ENCODE measurements at places on chromosomes 1 and 21.
A peak's percentile ranks its signal among the peaks of the same experiment; 100 is the strongest.

DNA sequence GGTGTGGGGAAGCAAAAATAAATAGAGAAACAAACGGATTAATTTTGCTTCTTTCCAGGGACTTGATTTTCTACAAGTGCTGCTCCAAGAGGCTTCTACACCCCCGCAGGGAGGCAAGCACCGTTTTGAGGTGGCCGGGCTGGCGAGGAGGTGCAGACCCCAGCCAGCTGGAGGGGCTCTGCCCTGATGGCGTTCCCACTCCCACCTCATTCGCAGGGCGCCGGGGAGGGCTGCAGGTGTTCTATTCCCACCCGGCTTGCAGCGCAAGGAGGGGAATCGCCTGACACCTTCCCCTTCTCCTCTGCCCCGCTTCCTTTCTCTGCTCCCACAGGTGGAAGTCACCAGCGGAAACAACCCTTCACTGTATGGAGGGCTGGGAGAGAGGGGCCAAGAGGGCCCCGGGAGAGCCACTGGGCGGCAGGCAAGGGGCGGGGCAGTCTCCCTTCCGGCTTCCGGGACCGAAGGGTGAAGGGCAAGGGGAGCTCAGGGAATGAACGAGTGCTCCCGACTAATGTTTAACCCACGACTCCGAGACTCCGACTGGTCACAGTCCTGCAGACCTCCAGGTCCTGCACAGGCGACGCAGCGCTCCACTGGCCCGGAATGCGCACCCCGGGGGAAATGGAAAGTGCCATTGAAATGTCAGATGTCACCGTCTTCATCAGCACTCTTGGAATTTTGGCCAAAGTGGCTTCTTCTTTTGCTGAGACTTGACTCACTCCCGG is 29.1 kb downstream of the TEX35 start:
- DNase-seq: peak; percentile 38

DNA sequence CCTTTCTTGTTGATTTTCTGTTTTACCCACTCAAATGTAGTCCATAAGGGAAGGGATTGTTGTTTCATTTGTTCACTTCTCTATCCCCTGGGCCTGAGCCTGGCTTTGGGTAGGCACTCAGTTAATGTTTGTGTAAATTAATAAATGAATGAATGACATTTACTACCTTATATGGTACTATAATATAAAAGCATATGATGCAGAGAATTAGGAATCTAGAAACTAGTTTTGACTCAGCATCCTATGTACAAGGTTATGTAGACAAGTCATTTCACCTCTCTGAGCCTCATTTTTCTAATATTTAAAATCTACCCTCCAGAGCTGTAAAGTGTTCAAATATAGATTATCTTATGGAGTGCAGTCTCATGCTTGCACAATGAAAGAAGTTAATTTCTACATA is 68.9 kb upstream of the S1PR1 start:
- DNase-seq: no peak

- no peak for DNase-seq
These were observed 38.6 kb downstream of the ALG6 start for GRCh38 chr1:63405987-63406386.

DNA sequence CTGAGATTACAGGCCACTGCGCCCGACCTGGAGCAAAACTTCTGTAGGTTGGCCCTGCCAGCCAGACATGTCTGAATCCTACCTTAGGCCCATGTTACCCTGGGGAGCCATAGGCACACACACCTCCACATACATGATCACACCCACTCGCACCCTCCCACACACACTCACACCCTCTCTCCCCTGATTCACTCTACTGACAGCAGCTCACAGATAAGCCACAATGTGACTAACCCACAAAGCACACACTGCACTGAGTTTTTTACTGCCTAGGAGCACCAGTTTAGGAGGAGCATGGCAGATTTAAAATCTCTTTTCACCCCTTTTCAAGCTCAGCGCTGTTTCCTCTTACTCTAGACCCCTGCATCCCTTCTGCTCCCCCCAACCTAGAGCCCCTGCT is 41.7 kb downstream of the SLC30A1 start:
- DNase-seq: no peak

GRCh38 chr1:1351511-1352427 is 2.6 kb upstream of the DVL1 start:
- DNase-seq: no peak

GRCh38 chr1:72286401-72286800 is 4.1 kb upstream of the NEGR1 start:
- DNase-seq: no peak

- DNase-seq: peak; percentile 56
These were observed 4.3 kb upstream of the C1QTNF12 start for GRCh38 chr1:1250786-1251284.

DNA sequence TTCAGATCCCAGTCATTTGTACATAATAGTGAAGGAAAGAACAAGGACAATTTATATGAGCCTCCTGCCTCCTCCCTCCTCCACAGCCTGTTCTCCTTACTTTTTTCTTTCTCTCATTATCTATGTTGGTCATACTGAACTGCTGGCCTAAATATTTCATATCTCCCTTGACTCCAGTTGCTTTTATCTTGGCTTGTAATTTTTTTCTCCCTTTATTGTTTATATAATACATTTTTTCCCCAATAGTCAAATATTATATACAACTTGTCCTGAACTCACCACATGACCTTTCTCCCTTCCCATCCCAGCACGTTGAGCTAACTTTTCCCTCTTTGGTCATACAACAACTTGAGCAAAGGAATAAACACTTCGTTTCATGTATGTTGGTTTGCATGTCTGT is 752.1 kb downstream of the LTN1 start:
- no peak for DNase-seq

GRCh38 chr1:30008372-30008997 is 714.9 kb downstream of the MATN1 start:
- DNase-seq: no peak

GRCh38 chr1:153292185-153292584 is 20.6 kb downstream of the PGLYRP3 start:
- DNase-seq: no peak

DNA sequence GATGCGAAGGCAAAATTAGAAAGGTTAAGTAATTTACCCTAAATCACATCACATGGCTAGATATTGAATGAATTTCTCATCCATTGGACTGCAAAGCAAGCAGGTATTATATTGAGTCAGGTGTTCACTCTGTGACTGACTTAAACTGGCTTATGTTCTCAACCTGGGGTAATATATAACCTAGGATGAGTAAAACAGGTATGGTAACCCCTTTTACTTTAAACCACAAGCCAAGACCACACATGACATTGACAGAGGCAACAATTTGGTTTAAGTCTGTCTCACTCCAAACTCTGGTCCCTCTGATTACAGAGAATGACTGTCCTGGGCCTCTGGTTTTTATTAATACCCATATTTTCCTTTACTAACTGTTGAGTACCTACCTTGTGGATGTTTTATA is 33.3 kb downstream of the MAEL start:
- DNase-seq: no peak

GRCh38 chr1:234676103-234676594 is 66.2 kb upstream of the IRF2BP2 start:
- peak; percentile 42 for DNase-seq

DNA sequence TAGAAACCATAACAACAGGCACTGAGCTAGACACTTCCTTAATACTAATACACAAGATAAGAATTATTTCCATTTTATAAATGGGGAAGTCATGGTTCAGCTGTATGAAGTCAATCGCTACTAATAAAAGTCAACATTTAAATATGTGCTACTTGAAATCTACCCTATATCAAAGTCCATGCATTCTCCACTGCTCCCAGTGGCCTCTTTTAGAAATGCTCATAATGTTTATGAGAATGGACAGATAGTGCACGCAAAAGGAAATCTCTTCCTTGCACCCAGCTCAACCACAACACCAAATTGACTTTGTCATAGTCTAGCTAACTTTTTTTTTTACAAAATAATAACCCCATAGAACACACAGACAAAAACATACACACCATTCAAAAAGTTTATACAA is 281.7 kb upstream of the CXADR start:
- no peak for DNase-seq

DNA sequence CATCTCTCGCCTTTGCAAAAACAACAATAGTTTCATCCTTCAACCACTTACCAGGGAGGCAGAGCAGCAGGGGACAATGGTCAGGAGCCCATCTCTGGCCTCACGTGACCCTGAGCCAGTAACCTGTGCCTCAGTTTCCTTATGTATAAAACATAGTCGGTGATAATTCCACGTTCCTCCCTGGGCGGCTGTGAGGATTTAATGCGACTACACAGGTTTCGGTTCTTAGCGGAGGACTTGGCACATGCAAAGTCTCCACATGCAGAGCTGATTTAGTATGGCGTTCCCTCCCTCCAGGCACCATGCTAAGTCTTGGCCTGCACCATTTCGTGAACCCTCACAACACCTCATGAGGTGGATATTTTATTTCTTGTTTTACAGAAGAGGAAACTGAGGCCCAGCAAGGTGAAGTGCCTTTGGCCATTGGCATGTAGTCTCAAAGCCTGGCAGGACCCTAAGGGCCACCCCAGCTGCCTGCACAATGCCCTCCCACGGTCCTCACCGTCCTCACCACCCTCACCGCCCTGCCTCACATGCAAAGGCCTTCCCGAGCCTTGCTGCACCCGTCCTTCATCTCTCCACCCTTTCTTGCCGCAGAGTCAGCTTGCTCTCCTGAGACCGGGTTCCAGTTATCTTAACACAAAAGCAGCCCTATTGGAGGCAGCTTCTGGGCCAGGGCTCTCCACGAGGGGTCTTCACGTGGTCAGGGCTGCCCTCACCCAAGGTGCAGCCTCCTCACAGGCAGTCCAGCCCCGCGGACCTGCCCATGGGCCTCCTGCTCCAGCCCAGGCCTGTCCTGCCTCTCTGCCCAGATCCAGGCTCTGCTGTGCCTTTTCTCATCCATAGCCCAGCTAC is 48.9 kb downstream of the SYF2 start:
- no peak for DNase-seq

DNA sequence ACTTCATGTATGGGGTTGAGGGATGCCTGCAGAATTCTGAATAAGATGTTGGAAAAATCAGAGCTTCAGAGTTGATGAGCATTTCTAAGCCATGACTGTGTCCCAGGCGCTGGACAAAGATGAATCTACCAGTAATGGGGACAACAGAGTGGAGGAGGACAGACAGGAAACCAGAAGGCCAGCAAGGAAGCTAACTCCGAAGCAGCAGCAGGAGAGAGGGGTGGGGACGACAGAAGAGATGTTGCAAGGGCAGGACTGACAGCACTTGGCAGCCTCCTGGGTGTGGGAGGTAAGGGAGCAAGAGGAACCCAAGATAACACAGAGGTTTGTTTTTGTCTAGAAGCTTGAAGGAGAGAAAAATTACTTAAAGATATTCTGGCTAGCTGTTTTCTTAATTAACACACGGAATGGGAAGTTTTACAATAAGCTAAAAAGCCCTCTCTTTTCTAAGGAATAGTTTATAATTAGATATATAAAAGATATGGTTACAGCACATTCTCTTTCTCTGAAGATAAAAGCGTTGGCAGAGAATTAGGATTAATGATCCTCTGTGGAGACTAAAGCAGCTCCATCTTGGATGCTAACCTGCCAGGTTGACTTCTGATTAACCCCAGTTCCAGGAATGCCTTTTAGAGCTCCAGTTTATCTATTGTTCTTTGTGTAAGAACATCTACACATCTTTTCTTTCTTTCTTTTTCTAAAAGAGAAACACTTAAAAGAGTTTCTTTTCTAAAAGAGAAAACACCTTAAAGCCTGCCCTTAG is 92.7 kb downstream of the TENT5C start:
- DNase-seq: no peak

DNA sequence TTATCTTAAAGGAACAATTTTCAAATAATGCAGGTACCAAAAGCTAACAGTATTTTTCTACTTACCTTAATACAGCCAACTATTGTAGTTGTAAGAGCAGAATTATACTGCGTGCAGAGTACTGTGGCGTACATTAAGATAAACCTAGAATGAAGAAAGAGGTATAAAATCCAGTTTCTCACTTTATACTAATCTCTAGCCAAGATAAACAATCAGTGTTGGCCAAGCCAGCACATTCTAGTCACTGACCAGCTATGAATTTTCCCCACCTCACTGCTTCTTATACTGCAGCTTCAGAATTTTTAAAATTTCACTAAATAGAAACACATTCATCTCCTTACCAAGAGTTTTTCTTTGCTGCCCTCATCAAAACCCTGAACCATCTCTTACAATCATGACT is 33.6 kb downstream of the SLC35D1 start:
- DNase-seq: no peak

DNA sequence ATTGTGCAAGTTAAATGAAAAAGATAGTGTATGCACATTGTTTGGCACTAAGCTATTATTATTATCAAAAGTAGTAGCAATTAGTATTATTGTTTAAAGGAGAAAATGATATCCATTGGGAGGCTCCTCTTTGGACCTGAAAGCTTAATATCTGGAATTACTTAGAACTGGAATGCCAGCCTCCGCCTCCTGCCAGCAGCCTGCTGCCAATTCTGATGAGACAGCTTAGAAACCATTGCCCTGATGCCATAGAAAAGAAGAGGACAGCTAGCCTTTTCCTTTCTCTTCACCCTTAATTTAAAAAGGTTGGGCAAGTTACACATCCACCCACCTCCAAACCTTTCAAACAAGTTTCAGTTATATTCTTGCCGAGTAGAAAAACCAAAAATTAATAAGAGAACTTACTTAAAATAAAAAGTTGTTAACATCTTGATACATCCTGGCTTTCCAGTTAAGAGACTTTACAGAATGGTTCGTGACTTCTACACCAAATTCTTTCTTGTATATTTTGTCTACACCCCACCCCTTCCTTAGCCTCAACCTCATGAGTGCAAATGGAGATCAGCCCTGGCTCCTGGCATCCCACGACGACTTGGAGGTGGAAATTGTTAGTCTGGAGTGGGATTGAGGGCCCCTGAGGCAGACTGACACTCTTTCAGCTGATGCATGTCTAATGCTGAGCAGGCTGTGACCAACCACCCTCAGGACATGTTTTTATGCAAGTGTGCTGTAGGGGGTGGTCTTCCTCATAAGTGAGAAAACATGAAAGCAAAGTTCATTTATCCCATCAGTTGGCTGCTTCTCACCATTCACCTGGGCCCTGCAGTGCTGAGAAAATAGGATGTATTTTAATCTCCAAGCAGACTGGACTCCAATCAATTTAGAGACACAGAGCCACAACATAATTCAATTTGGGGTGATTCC is 120.6 kb downstream of the KCNJ15 start:
- DNase-seq: no peak

DNA sequence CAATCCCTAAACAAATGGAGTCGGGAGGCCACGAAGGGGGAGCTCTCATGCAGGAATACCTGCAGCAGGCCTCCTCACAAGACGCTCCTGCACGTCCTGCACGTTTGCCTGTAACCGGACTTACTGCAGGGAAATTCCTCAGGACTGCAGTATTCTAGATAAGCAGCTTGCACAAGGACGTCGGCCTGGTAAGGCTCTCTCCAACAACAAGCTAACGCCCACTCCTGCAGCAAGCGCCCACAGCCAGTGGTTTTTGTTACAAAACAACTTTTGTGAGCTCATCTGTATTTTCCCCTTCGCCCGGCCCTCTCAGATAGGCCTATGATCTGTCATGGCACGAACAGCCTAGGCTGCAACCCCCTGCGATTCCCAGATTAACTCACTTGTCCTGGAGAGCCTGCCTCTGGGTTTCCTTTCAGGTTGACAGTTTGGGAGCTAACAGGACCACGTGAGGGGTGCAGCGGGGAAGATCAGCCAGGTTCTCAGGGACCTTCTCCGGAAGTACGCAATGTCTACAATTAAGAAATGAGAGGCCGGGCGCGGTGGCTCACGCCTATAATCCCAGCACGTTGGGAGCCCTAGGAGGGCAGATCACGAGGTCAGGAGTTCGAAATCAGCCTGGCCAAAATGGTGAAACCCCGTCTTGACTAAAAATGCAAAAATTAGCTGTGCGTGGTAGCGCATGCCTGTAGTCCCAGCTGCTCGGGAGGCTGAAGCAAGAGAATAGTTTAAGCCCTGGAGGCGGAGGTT is 921 bp upstream of the MIB2 start:
- peak; percentile 37 for DNase-seq
